ENCODE measurements at places on chromosomes 13 and 19.

GRCh38 chr13:40252241-40252640, 414.2 kb downstream of the FOXO1 start:
- no peak for DNase-seq

- no peak for DNase-seq
Observed at GRCh38 chr19:32652894-32653598, 21.9 kb downstream of the ANKRD27 start.

GRCh38 chr13:42600943-42601342, 27.0 kb downstream of the TNFSF11 start:
- no peak for DNase-seq

- DNase-seq = no peak
Observed at GRCh38 chr13:78662467-78662866, 3.5 kb upstream of the OBI1 start.

DNA sequence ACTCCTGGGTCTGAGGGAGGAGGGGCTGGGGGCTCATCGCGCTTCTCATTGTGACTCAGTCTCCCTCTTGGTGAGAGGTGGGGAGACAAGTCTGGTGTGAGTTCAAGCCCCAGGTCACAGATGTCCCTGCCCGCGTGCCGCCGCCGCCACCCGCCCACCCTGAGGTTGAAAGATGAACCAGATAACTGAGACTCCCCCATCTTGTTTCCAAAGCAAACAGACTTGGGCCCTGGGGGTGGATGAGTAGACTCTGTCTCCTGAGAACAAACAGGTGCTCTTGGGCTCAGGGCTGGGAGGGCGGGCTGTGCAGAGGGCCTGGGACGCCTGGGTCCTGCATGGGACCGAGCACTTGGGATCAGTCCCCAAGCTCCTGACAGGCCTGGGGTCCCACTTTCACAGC, 567 bp downstream of the SBK2 start:
- no peak for DNase-seq

DNA sequence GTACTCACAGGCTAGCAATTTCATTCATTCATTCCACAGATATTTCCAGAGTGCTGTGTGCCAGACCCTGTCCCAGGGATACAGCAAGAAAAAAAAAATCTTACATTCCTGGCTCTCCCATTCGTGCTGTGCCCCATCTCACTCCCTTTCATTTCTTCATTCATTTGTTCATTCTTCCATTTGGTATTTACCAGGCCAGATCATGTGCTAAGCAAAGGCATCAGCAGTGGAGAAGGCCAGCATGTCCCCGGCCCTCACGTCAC, 2.3 kb downstream of the MAP3K10 start:
- no peak for DNase-seq

DNA sequence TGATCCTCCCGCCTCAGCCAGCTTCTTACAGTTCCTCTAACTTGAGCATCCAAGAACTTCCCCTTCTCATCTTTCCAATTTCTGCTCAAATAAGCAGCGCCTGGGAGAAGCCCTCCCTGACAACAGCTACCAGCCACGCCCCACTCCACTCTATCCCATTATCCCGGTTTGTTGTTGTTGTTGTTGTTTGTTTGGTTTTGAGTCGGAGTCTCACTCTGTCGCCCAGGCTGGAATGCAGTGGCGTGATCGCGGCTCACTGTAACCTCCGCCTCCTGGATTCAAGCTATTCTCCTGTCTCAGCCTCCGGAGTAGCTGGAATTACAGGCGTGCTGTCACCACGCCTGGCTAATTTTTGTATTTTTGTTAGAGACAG, 822 bp upstream of the PTPRS start:
- no peak for DNase-seq

DNA sequence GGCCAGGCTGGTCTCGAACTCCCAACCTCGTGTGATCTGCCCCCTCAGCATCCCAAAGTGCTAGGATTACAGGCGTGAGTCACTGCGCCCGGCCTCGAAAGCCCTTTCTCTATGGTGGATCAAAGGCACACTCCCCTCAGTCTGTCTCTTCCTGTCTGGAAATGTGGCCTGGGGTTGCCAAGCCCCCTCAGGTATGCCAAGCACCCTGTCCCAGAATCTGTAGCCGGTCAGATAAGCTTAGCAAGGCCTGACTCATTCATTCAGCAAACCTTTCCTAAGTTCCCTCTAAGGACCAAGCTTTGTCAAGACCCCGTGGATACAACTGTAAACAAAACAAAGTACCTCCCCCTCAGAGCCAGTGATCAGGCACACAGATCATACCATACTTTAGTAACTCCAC, 14.1 kb downstream of the NUCB1 start:
- DNase-seq = no peak

DNA sequence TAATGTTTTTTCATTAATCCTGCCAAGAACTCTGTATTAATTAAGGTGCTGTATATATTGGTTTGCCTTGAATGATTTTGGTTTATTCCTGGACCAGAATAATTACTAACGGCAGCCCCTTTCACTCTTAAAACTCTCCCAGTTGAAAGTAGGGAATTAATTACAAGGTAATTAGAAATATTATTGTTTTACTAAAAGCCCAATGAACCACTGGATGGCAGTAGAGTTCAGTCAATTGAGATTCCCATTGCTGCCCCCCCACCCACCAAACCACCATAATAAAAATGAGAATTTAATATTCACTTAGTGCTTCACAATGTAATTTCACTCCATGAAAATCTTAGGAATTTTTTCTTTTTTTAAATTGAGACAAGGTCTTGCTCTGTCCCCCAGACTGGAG, 13.7 kb downstream of the WBP4 start:
- no peak for DNase-seq

DNA sequence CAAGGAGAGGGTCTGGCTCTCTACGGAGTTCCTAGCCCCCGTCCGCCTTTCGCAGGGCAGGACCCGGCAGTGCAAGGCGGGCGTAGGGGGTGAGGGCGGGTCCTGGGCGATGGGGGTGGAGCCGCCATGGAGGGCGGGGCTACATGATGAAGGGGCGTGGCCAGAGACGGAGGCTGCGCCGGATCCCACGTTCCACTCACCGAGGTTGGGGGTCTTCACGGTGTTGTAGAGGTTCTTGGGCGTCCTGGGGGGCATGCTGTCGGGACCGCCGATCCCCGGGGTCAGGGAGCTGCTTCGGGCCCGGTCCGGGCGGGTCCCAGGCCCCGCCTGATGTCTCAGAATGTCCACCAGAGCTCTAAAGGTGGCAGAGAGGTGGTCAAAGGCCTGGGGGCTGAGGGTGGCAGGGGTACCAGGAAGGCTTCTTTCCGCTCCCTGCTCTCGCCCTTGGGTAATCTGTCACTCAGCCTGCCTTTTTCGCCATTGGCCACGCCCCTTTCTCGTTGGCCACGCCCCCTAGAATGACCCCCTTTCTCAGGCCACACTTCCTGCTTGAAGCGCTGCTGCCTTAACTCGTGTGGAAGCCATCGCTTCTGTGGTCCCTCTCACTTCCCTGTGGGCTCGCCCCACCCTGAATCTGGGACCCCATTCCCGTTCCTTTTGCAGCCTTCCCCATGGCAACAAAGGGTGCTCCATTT, 2.5 kb downstream of the SHISA7 start:
- no peak for DNase-seq

- DNase-seq = no peak
Observed at GRCh38 chr13:22599156-22599555, 581.6 kb upstream of the SGCG start.

GRCh38 chr13:106804991-106805390, 237.1 kb upstream of the ARGLU1 start:
- no peak for DNase-seq

DNA sequence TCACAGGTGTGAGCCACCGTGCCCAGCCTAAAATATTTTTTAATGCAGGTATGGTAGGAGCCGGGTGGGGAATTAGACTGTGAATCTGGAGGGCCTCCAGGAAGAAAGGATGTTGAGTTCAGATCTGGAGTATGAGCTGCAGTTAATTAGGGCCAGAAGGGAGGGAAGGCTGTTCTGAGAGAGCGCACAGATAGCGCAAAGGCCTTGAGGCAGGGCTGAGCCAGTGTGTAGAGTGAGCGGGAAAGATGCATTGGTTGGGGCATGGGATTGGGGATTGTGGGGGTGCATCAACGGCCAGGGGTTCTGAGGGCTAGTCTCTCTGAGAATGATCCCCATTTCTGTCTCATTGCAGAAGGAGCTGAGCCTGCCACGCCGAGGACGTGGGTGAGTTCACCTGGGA, 9.7 kb downstream of the MAST3 start:
- no peak for DNase-seq

- DNase-seq = no peak
Observed at GRCh38 chr19:12785431-12786031, 5.8 kb upstream of the JUNB start.

- DNase-seq = no peak
Observed at GRCh38 chr13:90910018-90910639, 437.4 kb upstream of the MIR17HG start.

GRCh38 chr19:281992-282391, 9.2 kb downstream of the PLPP2 start:
- no peak for DNase-seq

- no peak for DNase-seq
Observed at GRCh38 chr13:32426990-32427851, 709 bp downstream of the N4BP2L1 start.

DNA sequence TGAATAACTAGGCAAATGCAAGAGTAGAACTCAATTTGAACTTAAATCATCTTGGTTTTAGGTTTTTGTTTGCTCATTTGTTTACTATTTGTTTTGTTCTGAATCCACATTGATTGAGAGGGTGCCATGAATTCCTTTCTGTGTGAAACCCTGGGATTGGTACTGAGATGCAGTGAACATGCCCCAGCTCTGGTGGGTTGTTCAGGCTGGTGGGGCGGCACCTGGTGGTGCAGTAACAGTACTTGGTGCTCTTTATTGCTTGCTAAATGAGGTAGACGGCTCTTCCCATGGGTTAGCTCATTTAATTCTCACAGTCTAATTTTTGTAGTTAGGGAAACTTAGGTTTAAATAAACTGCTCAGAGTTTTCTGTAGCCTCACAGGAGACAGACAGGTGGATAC, 48.4 kb downstream of the WASF3 start:
- DNase-seq = no peak

- no peak for DNase-seq
Observed at GRCh38 chr19:45418802-45419201, 4.9 kb downstream of the ERCC1 start.

- DNase-seq = no peak
Observed at GRCh38 chr19:35249146-35249847, 495 bp downstream of the LSR start.

- no peak for DNase-seq
Observed at GRCh38 chr13:52850396-52851136, 2.1 kb upstream of the PCDH8 start.

GRCh38 chr19:54108496-54108895, 5.8 kb downstream of the NDUFA3 start:
- DNase-seq = no peak

- no peak for DNase-seq
Observed at GRCh38 chr19:40413291-40413845, at the start of gene PRX. PRX (minus strand) TSS chr19:40413378; CDS start chr19:40407932, 5,446 bp downstream.

- no peak for DNase-seq
Observed at GRCh38 chr19:55119053-55119452, 1.6 kb upstream of the PPP1R12C start.

DNA sequence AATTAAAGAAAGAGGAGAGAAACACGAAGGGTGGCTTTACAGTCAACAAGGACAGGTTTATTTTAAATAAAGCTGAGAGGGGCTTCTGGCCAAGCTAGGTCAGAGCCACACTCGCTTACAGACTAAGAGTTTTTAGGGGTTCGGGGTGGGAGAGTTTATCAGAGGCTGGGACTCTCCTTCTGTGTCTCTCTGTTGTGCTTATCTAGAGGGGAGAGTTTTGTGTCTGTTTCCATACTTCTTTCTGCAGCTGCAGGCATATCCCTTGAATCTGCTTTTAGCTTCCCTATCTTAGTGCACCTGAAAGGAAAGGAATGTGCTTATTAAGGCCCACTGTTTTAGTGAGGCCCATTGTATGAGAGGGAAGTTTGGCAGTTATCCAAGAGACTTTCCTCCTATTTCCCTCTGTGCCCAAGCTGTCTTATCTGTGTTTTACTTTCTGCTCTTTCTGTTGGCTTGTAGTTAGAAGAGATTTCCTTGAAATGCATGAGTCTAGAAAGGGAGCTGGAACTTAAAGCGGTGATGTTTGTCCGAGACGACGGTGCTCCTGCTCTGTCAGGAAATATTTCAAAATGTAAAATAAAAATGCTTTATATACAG, 275.3 kb downstream of the KCTD12 start:
- DNase-seq = no peak

DNA sequence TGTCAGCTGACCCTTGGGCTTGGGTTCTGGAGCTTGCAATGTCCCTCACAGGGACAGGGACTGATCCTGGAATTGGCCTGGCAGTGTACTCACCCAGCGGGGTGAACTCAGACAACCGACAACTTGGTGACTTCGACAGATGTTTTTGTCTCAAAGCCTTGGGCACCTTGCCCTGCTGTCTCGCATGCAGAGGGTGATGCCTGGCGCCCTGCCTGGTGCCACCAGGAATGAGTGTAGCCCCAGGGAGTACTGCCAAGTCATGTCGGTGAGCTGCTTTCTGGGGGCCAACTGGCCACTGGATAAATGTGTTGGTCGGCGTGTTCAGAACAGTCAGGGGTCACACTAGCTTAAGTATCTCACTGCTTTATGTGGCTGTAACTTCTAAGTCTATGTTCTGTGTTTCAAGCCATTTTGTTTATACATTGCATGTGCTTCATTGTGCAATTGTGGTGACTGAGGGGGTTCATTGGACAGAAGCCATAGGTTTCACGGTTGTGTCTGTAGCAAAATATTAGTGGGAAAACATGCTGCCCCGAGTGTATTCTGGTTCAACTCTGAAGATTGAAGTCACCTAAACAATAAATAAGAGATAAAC, 96.3 kb upstream of the TNFSF11 start:
- no peak for DNase-seq

DNA sequence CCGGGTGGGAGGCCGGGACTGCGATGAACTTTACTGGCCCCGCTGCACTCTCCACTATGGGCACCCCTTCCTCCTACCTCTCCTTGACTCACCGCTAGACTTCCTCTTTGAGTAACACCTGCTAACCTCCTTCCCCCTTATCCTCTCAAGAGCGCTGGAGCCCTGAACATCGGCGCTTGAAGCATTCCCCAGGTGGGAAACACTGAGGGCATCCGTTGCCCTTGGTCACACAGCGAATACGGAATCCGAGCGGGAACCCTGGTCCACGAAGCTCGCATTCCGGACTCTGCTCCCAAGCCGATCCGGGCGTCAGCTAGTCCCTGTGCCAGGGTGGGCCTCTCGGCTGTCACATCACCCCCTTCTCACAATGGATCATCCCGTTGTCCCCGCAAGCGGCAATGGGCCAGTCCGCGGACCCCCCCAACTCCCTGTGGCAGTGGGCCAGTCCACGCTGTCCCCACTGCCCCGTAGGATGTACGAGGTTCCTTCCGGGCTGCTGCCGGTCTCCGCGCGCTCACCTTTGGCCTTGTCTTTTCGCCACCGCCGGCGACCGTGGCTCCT, 4.2 kb downstream of the LIPE start:
- DNase-seq = no peak

DNA sequence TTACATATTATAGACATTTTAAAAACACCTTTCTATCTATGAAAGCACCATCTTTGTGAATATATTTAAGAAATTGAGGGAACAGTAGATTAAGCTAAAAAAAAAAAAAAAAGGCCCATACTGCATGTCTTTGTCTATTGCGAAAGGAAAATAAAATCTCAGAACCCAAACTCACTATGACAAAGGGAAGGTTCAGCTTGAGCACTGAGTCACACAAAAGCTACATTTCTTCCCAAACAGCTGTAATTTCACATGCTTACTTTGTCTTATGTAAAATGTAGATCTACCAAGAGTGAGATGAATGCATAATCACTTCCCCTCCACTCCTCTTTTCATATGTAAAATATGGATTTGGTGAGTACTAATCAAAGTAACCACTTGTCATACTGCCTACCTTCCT, 640.1 kb upstream of the KLF12 start:
- no peak for DNase-seq

- DNase-seq = no peak
Observed at GRCh38 chr19:55398200-55398925, 9.2 kb downstream of the UBE2S start.

GRCh38 chr19:4066682-4067395, at the start of gene ZBTB7A:
ZBTB7A (minus strand) TSS chr19:4066899; CDS start chr19:4055232, 11,667 bp downstream.
- DNase-seq = peak; percentile 53

Measured in HCT116 (cell line).